Activated CD8-positive, alpha-beta memory T cell treated with anti-CD3 and anti-CD28 coated beads, Interleukin-2, amount 50 U/mL, for 4 hours (primary cell): ENCODE measurements at places on chromosomes 5 and 9.

DNA sequence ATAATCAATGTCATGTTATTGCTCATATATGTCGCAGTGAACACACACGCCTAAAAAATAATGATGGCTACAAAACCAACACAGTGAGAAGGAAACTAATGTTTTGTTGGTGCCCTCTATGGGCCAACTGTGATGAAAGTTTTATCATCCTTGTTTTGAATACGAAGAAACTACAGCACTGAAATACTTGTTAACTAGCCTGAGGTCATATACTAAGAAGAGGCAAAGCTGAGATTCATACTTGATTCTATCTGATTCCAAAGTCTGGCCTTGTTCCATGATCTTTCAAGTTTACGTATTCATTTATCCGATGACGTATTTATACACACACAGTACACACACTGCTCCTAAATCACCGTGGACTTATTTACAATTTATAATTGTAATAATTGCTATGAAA, 16.1 kb upstream of the DRD1 start:
- no peak for DNase-seq

- DNase-seq: no peak
Observed at GRCh38 chr5:66818935-66819328, 222.7 kb downstream of the MAST4 start.

DNA sequence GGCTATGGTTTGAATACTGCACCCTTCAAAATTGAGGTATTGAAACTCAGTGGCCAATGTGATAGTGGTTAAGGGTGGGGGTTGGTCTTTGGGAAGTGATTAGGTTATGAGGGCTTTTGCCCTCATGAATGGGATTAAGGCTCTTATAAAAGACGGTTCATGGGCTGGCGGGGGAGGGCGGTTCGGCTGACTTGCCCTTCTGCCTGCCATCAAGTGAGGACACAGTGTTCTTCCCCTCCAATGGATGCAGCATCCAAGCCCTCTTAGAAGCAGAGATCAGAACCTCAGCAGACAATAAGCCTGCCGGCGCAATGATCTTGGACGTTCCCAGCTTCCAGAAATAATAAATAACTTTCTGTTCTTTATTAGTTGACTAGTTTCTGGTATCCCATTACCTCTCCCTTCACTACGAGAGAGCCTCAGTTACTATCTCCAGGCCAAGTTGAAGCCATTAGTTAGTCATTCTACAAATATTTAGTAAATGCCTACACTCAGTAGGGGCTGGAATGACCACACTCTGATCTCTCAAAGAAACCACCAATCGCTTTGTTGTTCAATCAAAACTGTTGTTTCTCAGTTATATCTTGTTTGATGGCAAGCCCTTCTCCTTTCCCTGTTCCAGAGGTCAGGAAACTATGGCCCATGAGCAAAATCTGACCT, 219.3 kb downstream of the TSSK1B start:
- no peak for DNase-seq

GRCh38 chr5:176181271-176181855, 56.9 kb upstream of the SIMC1 start:
- no peak for DNase-seq

GRCh38 chr5:4700069-4700468, 440.1 kb upstream of the ADAMTS16 start:
- no peak for DNase-seq

- DNase-seq: no peak
Observed at GRCh38 chr5:171074747-171075146, 212.9 kb downstream of the RANBP17 start.

DNA sequence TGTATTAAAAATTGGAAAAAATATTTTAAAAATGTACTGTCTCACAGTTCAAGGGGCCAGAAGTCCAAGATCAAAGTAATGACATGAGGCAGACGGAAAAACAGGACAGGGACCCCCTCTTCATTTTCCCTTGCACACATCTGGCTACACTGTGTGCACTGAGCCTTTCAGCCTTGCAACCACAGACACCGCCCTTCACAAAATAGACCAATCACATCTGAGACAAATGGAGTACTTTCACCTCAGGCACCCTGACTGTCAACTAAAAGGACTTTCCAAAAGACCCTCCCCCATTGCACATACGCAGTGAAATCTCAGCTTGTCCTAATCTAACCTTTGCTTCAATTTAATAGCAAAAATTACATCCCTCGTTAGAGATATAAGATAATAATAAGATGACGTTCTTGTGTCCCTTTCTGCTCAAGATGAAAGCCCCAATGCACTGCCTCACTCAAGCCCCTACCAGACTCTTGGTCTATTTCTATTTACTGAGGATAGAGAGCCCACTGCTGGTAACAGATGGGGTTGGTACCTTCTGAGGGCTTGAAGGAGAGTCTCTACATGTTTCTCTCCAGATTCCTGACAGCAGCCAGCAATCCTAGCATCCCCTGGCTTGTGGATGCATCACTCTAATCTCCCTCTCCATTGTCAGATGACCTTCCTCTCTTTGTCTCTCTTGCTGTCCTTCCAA, 514.8 kb upstream of the ADAMTS16 start:
- DNase-seq: no peak

DNA sequence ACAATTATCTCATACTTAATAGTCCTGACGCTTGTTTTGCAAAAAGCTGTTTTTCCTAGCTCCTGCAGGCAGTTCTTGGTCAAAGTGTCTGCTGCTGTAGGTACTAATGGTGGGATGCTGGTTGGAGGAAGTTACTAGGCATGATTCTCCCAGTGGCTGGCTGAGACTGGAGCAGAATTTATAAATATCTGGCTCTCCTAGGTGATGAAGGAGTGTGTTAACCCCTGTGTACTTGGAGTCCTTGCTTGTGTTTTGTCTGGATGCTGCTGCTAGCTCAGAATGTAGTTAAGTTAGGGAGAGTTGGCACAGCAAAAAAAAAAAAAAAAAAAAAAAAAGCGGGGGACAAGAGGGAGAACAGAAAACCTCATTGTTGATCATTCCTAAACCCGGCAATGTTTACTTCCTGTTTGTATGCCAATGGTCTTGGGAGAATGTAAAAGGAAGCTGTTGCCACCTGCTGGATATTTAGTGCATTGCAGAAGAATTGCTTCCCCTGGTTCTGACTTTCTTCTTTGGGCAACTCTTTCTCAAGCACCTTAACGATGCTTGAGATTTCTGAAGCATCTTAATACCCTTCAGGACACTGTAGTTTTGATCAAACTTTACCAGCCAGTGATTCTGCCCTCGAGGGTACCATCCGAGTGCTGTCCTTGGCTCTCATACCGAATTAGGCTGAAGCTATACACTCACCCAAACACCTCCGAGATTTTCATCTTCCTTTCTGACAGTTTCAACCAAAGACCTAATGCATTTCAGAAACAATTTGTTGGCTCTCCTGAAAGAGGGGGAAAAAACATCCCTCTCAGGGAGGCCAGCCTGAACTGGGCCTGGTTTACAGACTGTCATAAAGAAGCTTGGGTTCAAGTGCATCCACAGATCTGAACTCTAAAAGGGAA, 71.7 kb upstream of the WWC1 start:
- DNase-seq: peak; percentile 26

DNA sequence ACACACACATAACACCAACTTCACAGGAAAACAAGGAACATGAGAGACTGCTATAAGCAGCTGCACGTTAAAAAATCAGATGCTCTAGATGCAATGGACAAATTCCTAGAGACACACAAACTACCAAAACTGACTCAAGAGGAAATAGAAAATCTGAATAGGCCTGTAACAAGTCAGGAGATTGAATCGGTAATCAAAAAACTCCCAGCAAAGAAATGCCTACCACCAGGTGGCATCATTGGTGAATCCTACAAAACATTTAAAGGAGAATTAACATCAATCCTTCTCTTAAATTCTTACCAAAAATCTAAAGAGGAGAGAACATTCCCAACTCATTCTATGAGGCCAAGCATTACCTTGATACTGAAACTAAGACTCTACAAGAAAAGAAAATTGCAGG, 54.9 kb downstream of the NDST1 start:
- no peak for DNase-seq

DNA sequence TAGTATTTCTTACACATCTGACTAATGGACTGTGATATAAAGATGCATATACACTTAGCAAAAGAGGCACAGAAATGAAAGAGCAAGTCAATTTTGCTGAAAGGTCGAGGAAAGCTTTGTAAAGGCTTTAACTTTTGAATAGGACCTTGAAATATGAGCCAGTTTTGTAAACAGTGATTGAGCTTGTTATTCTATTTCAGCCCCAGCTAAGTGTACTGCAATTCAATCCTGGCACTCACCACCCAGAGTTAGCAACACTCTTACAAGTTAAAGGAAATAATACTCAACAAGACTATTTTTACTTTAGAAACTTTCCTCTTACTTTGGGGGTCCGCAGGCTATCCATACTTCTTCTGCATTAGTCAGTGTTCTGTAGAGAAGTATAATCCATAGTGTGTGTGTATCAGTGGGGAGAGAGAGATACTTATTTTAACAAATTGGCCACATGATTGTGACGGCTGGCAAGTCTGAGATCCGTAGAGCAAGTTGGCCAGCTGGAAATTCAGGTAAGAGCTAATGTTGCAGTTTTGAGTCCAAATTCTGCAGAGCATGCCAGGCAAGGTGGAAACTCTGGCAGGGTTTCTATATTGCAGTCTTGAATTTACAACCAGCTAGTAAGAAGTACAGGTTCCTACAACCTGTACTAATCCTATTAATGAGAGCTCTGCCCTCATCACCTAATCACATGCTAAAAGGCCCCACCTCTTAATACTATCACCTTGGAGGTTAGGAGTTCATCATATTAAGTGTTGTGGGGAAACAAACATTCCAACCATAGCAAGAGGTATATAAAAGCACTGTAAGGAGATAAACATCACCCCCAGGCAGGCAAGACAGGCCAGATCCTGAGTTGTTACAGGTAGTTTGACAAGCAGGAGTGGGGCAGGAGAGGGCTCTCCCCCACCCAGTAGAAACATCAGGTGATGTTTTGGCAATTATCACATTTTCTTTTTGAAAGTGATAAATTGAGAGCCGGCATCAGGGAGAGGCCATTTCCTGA, 33.6 kb downstream of the IL7R start:
- DNase-seq: no peak

DNA sequence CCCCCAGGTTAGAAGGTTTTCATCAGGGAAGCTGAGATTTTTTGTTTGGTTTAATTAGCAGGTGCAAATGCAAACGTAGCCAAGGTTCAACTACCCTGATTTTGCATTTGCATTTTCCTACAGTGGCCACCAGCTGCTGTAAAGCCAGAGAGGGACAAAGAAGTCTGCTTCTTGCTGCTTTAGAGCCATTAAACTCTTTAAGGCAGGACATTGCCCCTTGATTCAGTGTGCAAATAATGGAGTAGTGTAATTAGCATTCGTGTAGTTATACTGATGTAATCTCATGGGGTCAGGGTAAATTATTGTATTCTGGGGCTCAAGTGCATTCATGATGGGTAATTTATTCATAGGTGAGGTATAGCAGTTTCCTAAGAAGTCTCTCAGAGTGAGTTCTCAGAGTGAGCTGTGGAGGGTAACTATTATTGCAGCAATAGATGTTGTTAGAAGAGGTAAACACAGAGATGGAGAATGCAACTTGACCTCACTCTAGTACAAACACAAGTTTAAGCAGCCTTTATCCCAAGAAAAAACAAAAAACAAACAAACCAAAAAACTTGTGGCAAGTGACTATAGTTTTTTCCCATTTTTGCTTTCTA, 526.5 kb downstream of the KIF4B start:
- DNase-seq: no peak

- no peak for DNase-seq
Observed at GRCh38 chr9:37338218-37338617, 84.3 kb upstream of the GRHPR start.

DNA sequence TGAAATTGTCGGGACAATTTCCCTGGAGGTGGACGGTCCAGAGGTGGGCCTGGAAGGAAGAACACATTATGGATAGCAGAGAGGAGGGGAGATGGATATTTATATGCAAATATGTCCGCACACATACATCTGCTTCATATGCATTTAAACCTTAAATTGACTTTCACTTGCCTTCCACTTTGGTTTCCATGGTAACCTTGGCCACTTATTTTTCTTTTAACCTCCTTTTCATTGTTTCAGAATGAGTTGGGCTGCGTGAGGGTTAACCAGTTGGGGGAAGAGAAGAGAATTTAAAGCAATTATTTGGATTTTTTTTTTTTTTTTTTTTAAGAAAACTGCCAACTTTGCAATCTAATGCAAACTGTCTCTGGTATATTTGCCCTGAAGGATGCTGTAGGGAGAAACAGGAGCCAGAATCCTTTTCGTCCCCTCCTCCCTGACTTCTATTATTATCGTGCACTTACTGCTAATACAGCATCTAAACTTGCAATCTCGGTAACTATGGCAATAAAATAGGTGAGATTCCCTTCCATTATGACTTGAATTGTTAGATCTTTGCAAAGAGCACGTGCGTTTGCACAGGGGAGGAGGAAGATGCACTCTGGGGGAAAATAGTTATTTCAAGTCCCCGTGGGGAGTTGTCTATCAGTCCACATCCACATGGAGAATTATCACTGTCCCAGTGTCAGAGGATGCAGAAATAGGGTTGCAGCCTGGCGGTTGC, 35.6 kb downstream of the TLR4 start:
- no peak for DNase-seq

- DNase-seq: no peak
Observed at GRCh38 chr9:14532456-14533115, 160.6 kb downstream of the ZDHHC21 start.

GRCh38 chr5:98349251-98349989, 424.0 kb upstream of the RGMB start:
- no peak for DNase-seq
